ENCODE measurements at places on chromosomes 7 and 10.

DNA sequence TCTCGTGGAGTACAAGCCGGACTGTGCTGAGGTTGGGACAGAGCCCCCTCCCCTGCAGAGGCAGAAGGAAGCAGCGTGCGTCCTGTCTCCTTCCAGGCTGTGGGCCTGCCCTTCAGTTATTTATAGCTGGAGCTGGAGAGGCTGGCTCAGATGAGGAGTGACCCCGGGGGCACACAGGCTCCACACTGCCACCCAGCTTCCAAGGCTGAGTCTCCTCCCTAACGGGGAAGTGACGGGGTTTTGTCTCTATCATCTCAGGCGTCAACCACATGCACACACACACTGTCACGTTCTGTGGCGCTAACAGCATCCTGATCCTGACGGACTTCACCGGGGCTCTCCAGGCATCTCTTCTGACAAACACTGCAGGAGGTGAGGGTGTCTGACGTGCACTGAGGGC lies 25.4 kb downstream of the AMZ1 start:
- DNase-seq: peak; percentile 53

- DNase-seq: no peak
Observed at GRCh38 chr10:60032723-60033122, 126.4 kb upstream of the CCDC6 start.

- DNase-seq: no peak
Observed at GRCh38 chr7:102047-102711, 90.2 kb upstream of the FAM20C start.

DNA sequence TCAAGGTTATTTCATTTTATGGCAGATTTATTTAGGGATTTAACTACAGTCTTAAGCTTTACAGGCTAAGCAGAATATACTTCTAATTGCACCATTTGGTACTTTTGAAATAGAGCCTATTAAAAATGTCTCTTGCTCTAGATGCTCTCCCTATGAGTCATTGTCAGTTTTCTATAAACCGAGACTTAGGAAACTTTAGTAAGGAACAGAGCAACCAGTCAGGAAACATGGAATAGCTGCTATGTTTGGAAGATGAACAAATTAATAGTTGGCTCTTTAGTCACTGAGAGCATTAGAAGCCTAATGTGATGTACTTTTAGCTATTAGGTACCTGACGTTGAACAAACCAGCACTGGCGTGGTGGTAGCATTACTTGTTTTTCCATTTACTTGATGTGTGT lies 35.3 kb downstream of the INPP5F start:
- no peak for DNase-seq

DNA sequence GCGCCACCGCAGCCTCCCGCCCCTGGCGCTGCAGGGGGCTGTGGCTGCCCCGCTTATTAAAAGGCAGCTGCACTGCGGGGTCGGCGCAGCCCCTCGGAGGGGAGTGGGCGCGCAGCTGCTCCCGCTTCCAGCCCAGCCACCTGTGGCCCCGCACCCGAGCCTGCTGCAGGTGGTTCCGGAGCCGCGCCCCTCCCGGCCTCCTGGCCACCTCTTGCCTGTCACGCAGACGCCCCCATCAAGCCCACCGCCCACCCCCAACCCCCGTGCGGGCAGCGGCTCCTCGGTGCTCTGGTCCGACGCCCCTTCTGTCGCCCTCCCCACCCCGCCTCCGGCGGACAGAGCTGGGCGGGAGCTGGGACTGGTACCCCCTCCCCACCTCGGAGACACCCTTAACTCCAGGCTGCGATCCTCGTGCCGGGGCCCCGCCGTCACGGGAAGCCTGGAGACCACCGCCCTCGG lies 549 bp downstream of the CALY start:
- DNase-seq: no peak

DNA sequence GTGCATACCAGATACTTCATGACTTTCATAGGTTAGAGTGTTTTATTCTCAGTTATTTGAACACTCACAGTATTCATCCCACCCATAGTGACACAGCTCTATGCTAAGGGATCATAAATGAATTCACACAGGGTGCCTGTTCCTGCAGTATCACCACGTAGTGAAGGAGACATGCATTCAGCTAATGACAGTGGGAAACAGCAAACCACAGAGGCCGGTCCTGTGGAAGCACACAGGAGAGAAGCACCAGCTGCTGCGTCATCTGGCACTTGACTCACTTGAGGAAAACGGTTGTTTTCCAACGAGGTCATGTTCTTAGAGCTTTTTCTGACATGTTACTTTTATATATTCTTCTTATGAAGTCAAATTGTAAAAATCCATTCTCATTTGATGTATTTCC lies 73.0 kb downstream of the UBE3C start:
- peak; percentile 16 for DNase-seq

- DNase-seq: no peak
Observed at GRCh38 chr10:19904202-19904661, 88.0 kb downstream of the PLXDC2 start.
